ENCODE measurements at places on chromosomes 13 and 19. TPM values are rescaled to one million over a fixed set of nuclear protein-coding genes. Genes with fewer than 3 reads are reported as not detected.
A peak's percentile ranks its signal among the peaks of the same experiment; 100 is the strongest.

The LHB gene
- polyA plus RNA-seq = not detected

DNA sequence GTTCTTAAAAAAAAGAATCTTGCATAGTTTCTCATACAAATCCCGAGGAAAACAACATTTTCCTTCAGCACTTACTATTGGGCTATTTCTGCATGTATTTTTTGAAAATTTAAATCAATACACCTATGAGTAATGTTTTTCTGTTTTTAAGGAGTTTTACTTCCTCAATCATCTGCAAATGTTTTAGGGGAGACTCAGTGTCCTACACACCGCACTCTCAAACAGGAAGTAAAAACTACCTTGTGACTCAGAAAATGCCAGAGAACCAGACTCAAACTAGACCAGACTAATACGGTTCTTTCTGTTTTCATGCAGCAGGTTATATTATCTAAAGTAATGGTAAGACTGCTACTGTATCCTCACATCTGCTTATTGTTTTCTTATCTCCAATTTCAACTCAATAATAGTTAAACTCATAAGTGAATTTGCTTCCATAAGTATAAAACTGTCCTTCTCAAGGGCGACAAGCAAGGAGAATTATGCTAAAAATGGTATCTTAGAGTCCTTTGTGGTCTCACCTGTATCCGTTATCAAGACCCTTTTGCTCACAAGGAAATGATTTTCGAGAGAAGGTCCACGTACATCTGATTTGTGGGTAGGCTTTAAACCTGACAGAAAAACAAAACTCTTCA, 52.5 kb downstream of the FLT3 start:
- peak; percentile 81 for DNase-seq

The NLRP5 gene
- not detected for polyA plus RNA-seq

The IER2 gene
- 1,104 TPM for polyA plus RNA-seq

DNA sequence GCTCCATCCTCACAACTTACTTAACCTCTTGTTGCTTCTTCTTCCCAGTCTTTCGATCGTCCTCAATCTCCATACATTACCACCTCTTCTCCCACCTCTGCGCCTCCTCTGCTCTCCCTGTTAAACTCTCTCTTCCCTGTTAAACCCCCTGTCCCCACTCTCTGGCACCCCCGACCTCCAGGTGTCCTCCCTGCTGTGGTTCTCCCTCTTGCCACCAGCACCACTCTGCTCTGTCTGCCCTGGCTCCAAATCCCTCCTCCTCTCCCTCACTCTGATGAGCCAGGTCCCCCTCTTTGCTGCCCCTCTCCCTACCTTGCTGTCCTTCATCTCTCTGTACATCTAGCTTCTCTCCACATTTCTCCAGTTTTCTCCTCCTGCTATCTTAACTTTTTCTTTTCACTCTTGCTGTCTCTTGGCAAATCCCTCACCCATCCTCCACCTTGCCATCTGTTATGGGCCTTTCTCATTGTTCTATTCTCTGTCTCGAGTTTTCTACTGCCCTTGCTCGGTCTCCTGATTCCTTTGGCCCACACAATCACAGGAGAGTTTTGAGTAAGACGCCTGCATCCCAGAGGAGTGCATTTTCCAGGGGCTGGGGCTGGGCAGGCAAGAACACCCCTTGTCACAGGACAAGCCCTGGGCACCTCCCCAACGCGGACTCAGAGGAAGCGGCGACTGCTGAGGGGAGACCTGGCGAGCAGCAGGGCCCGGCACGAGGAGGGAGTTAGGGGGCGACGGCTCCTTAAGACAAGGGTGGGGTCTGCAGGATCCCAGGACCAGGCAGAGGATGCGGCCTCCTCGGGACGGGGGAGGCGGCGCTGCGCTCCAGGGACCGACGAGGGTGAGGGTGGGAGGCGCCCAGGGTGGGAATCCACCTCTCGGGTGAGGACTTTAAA, 21.4 kb upstream of the ERVV-1 start:
- DNase-seq = no peak

- no peak for DNase-seq
These were observed 6.3 kb downstream of the SIGLEC10 start for GRCh38 chr19:51410950-51411748.

DNA sequence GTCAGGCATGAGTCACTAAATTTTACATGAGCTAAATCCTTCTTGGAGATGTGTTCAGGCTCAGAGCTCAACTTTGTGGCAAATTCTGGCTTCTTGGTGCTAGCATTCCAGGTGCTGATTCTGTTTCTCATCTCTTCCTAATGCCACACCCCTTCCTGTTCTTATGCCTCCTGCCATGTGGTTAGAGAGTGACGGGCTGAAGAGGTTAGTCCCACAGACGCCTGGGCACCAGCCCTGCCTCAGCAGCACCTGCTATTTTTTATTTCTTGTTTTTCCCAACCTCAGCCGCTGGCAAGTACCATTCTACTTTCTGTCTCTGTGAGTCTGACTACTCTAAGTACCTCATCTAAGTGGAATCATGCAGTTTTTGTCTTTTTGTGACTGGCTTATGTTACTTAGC, 329.5 kb downstream of the KCNRG start:
- DNase-seq = no peak

DNA sequence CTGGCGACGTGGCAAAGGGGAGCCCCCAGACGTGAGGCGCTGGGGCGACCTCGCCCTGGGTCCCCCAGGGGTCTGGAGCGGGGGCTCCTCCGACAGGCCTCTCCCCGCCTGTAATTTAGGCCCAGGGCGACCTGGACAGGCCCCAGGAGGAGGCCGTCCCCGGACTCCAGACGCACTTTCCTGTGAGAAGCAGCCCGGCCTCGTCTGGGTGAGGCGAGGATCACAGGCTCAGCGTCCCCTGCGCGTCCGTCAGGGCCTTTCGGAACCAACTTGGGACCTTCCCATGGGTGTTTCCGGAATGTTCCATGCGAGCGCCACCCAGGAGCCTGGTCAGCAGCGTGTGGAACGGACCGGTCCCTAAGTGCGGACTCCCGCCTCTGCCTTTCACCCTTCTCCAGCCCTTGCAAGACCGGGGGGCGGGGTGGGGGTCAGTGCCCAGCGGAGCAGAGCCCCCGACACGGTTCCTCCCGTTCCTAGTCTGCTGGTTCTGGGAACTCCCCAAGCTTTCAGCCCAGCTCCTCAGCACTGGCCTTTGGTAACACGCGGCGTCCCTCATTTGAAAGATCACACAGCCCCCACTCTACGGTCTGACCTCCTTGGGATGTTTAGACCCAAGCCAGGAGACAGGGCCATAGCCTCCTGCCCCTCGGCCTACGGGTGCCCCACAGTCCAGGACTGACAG, 1.1 kb upstream of the GRTP1 start:
- DNase-seq = no peak

GRCh38 chr19:39827216-39827615, 6.7 kb downstream of the DYRK1B start:
- no peak for DNase-seq

- DNase-seq = no peak
These were observed 227.4 kb downstream of the ABCC4 start for GRCh38 chr13:95073747-95074311.

GRCh38 chr19:55253842-55254624, 4.8 kb downstream of the PPP6R1 start:
- DNase-seq = peak; percentile 93

- DNase-seq = no peak
These were observed 17.0 kb upstream of the TMEM255B start for GRCh38 chr13:113742000-113742441.

DNA sequence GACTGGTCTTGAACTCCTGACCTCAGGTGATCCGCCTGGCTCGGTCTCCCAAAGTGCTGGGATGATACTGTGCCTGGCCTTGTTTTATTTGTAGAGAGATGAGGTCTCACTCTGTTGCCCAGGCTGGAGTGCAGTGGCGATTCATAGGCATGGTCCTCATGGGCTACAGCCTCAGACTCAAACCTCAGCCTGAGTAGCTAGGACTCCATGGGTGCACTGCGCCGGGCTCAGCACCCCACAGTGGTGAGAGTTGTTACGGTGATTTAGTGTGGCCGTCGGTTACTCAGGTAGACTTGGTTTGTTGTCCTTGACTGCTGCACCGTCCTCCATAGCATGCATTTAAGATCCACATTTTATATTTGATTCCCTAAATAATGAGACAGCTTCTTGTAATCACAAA, 80.7 kb downstream of the SLC6A16 start:
- DNase-seq = no peak

All from naive B cell (primary cell).